Uterine smooth muscle cell (primary cell): ENCODE measurements at places on chromosomes 12 and 14. TPM values are rescaled to one million over a fixed set of nuclear protein-coding genes. Genes with fewer than 3 reads are reported as not detected.

The INHBC gene
- not detected in 2 replicates for total RNA-seq

The ADCY4 gene
- total RNA-seq: 5.1 and 8.1 TPM in 2 replicates

The FOXA1 gene
- total RNA-seq: not detected in 2 replicates

The ESR2 gene
- 0.11 and 0.25 TPM in 2 replicates for total RNA-seq

The RTN1 gene
- total RNA-seq: 0.12 and 0.33 TPM in 2 replicates

The SLCO1B1 gene
- not detected in 2 replicates for total RNA-seq
